SW480 (cell line): ENCODE measurements at places on chromosomes 12 and 14.

DNA sequence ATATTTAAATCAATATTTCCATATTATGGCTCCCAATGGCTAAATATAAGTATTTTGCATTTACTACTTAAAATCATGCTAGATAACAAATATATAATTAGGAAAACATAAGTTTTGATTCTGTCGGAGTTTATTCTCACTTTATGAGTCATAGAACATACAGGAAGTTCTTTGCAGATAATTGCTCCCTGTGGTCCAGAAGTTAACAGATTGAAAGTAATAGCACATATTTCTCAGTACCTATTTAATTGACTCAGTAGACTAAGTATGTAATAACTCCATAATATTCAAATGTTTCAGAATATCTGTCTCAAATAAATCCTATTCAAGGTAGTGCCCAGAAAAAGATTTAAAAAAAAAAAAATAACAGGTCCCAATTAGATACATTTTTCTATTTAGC is 806.0 kb upstream of the ATXN7L3B start:
- DNase-seq, result no peak

- DNase-seq, result peak; percentile 89
These were observed at the start of gene PPM1H for GRCh38 chr12:62934799-62935674. Gene PPM1H (minus strand): TSS chr12:62935150. CDS start chr12:62934736, 414 bp downstream.

- DNase-seq, result no peak
These were observed 179.9 kb upstream of the PELI2 start for GRCh38 chr14:55938249-55938791.

GRCh38 chr14:24813089-24813815 is 179.3 kb upstream of the GZMB start:
- DNase-seq, result no peak

DNA sequence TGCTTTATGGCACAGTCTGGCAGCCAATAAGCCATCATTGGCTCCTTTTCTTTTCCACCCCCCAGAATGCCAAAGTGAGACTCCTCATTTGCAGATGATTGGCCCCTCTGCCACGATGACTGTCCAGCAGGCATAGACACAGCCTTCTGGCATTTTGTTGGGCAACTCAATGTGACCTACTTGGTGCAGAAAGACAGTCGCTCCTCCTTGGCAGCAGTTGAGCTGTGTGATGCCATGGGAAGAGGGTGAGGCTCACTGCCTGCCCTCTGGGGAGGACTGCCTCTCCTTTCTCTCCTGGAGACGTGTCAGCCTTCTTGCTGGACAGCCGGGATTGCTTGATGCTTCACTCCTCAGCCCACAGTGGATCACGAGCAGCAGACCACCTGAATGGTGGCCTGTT is 264.9 kb downstream of the C12orf75 start:
- DNase-seq, result no peak
